NCI-H510A treated with DMSO at 0.1 percent for 48 hours (cell line): ENCODE measurements at places on chromosomes 7 and 10.
A peak's percentile ranks its signal among the peaks of the same experiment; 100 is the strongest.

DNA sequence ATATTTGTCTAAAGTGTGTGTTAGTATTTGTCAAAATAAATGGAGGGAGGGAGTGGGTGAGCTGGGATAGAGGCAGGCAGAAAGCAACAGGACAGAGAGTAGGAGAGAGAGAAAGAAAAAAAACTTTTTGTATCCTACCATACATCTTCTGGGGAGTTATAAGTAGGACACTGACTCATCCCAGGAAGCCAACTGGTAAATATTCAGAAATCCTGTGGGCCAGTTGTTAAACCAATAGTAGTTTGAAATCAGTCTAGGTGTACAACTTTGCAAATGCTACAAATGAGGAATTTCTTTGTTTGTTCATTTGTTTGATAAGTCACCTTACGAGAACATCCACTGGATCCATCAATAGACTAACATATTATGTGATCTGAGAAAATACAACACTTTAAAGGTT, 980.9 kb downstream of the GATA3 start:
- DNase-seq, result no peak

GRCh38 chr7:28729281-28729680, 228.8 kb downstream of the TRIL start:
- peak; percentile 56 for DNase-seq

DNA sequence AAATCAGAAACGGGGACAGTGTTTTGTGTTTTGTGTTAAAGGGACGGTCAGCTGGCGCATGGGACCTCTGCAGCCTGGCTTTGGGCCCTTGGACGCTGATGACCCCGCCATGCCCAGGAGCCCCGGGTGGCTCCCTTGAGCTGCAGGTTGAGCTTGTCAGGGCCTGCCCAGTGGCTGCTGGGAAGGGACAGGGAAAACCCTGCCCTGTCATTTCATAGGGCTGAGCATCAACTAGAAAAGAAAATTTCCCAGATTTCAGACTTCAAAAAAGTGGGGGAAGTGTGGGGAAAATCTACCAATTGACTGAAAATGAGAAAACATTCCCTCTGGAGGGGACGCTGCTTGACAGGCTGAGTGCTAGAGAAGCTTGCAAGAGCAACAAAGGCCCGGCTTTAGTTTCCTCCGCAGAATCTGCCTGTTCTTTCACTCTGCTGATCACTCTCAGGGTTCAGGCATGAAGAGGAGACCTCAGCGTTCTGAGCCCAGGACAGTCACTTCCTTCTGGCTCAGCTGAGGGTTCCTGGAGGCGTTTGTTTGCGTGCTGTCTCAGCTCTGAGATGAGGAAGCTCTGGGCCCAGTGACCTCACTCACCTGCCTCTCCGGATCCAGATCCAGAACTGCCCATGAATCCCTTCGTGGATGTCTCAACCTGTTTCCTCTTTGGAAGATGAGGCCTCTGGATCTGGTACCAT, 18.6 kb upstream of the DNAJB6 start:
- no peak for DNase-seq

GRCh38 chr10:126654579-126654978, 15.9 kb downstream of the C10orf90 start:
- no peak for DNase-seq

- no peak for DNase-seq
These were observed 55.8 kb downstream of the PIK3AP1 start for GRCh38 chr10:96664563-96664962.

- peak; percentile 6 for DNase-seq
These were observed 178.1 kb downstream of the PTEN start for GRCh38 chr10:88041243-88042159.

- DNase-seq, result peak; percentile 51
These were observed 24.9 kb downstream of the CALML3 start for GRCh38 chr10:5549462-5550249.

- DNase-seq, result no peak
These were observed 50.1 kb downstream of the HK1 start for GRCh38 chr10:69328380-69328735.

- DNase-seq, result no peak
These were observed 6.7 kb downstream of the EIF4H start for GRCh38 chr7:74180866-74181265.

DNA sequence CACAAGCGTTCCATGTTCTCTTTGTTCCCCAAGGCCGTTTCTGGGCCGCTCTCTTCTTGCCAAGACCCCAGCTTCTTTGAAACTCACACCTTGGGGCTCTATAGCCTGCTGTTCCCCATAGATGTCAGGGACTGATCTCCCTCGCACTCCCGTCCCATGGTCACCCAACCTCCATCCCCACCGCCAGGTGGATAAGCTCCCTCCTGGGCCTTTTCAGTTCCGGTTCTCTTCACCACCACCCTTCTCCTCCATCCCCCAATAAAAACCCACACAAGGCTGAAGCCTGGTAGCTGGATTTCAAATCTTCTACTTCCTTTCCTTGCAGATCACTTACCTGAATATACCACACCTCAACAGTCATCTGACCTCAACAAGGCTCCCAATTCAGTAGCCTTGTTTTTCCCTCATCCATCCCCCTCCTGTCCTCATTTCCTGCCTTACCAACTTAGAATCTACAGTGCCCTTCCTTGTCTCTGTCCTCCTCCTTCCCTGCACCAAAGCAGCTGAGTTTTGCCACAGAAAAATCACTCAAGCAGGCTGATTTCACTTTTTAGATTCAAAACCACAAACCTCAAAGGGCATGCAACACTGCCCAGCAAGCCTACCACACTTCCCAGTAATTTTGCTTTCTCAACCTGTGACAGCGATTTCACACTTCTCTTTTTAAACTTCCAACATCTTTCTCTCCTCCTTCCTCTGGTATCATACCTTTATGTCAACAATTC, 7.7 kb downstream of the SLC37A3 start:
- DNase-seq, result no peak

- no peak for DNase-seq
These were observed 59.0 kb downstream of the TBXAS1 start for GRCh38 chr7:139887992-139888481.

DNA sequence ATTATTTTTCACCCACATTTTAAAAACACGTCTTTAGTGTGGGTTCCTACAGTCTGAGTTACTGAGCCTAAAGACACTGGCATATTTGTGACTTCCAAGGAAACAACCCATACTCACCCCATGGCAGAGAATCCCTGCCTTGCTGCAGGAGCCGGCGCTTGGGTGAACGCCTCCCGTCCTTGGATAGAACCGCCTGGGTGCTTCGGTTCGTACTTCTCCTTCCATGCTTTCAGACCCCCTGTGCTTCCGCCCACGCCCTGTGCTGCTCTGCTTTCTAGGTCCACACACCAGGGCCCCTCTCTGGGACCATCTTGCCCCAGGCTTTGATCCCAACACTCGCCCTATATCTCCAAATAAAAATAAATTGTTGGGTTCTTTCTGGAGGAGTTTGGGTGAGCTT, 125.8 kb downstream of the PTPRN2 start:
- no peak for DNase-seq

- no peak for DNase-seq
These were observed 382.4 kb downstream of the SORCS3 start for GRCh38 chr10:105023211-105024111.

GRCh38 chr10:100802196-100802595, 56.8 kb downstream of the PAX2 start:
- DNase-seq, result no peak

DNA sequence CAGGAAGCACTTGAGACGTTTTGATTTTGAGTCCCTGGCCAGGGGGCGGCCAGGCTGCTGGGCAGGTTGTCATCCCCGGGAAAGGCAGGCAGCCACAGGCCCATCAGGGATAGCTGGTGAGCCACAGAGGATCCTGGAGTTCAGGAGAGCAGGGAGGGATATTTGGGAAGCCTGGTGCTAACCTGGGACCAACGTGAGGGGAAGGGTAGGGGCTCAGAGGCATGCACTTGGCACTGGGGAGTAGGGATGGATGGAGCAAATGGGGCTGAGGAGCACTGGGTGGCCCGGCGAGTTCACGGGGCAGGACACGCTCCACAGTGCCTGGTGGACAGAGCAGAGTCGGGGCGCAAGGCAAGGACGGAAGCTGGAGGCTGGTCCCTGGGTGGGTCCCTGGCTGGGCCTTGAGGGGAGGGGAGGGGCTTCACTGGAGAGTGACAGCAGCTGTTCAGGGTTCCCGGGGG, 30.2 kb downstream of the LRRC27 start:
- no peak for DNase-seq

DNA sequence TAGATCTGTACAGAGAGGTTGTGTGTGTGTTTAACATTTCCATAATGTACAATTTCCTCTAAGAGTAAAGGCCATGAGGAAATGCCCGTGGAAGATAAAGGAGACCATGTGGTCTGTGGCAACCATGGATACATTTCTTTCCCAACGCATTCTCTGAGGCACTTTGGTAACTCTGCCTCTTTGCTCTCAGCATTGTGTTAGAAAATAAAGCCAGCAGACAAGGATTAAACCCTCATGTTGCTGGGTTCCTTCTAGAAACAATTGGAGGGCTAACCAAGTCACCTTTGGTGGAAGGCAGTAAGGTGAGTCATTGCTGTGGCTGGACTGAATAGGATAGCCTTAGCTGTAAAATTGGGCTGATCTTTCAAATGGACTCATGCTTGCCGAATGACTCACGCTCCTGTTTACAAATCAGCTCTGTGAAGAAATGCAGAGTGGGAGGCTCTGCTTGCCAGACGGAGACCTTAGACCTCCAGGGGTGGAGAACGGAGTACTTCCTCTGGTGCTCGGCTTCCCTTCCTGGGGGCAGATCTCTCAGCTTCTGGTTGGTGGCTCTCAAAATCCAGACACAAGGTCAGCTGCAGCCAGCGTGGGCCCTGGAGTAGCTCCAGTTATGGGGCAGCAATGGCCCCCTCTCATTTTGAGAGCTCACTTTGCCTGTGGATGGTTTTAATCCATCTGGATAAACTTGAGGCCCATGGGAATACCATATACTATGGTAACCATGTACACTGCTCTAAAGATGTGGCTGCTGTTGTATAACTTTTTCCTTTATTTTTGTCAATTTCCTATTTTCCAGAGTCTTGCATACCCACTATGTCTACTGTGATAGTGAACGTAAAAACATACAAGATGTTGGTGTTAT, 137.3 kb downstream of the TCF7L2 start:
- no peak for DNase-seq

DNA sequence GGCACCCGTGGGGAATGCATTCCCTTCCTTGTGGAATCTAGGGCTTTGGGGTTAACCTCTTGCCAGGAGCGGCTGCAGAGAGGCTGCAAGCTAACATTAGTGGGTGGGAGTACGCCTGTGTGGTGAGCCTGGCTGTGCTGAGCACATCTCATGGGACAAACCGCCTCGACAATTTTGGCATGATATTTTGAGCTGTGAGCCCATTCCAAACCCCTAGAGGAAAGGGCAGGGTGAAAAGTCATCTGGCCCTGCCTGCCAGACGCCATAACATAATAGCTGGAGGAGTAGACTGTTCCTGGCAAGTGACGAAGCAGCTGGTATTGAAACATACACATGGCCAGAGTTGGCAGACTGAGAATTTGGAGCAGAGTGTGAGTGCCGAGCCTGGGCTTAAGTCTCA, 110.0 kb downstream of the TACC2 start:
- DNase-seq, result no peak

- DNase-seq, result no peak
These were observed 76.3 kb downstream of the COL13A1 start for GRCh38 chr10:69878038-69878437.

DNA sequence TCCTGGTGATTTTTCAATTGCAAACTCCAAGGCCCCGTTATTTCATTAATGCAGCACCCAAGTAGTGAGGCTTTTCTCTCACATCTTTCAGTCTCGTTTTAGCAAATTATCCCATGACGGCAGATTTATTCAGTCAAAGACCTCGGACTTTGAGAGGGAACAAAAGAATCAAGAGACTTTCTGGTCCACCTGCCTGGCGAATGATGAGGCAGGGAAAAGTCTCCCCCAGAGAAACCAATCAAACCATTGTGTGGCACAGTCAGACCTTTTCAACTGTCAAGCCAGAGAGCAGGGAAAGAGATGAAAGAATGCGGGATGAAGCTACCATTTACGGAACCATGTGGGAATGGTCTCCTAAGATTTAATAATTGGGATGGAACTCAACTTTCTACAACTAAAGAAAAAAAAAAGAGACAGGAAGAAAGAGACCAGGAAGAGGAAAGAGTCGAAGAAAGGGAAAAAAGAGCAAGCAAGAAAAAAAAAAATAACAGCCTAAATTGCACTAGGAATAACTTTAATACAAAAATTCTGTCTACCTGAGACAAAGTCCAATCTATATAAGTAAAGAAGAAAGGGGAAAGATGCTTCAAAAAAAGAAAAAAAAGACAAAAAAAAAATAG, 22.8 kb downstream of the GLI3 start:
- DNase-seq, result no peak

DNA sequence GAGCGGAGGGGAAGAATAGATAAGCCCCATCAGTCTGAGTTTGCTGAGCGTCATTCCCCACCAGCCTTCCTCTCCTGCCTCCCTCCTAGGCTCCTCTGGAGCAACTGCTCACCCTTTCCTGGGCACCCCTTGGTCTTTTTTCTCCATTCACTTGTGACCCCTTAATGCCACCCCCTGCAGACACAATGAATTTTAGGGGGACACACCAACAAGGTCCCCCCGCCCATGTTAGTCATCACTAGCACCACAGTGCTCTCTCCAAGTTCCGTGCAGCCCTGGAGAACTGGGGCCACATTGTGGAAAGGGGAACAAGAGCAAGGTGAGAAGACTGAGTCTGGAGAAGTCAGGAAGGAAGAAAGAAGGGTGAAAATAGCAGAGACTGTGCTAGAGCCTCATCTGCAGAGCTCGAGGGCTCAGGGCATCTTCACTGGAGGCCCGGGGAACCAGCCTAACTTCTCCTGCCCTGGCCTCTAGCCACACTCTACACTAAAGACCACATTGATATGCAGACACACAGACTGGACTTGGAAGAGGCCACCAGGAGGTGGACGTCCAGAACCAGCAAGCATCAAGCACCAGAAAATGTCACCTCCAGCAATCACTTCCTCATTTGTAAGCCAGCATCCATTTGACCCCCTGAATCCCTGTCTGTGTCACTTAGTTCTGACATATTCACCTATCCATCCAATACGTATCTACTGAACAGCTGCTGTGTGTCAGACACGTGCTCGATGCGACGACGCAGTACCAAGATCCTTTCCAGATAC, 17.5 kb downstream of the RGR start:
- DNase-seq, result no peak

DNA sequence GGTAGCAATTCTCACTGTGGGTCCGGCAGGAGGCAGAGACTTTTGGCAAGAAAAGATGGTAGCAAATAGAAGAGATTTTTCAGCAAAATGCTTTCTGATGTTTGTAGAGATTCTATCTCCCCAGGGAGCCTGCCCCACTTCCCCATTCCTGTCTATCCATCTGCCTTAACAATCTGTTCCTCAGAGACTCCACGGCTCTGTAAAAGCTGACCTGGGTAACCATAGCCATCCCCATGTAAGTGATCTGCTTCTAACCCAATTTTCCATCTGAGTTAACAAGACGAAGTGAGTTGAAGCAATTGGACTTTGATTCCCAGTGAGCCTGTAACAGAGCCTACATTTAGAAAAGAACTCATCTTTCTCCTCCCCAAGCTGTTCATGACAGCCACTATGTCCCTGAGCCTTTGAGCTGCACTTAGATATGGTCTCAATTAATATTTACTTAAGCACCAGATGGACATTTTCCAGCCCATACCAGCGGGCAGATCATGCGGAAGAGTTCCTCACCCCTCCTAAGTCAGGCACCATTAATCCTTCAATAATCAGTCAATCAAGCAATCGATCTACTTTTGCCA, 896.1 kb downstream of the CCSER2 start:
- DNase-seq, result no peak
